ENCODE measurements at places on chromosomes 6 and 20. TPM values are rescaled to one million over a fixed set of nuclear protein-coding genes. Genes with fewer than 3 reads are reported as not detected.
A peak's percentile ranks its signal among the peaks of the same experiment; 100 is the strongest.

DNA sequence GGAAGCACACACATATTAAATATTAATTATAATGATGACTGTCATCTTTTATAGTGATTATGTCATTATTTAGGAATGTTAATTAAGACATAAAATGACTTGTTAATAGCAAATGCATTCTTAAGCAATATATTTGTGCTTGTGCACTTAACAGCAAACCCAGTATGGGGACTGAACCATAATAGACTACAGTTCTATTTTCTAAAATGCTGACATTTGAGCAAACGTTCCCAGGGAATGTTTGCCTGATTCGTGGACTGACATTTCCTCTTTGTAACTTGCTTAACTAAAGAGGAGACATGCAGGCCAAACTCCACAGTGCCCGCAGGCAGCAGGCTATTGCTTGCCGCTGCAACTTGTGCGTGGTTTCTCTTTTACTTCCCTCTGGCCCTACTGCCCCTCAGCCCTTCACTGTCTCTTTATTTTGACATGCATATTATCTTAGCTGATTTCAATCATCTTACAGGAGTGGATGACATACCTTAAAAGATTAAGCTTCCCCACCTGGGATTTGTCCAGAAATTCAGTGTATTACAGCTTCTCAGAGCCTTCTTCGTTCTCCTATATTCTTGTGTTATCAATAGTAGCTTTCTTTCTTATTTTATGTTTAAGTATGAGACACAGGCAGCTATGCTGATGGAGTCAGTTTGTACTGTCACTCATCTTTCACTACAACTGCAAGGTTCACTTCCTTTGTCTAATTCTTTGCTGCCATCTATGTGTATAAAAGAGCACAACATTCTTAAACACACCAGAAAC is 141.5 kb downstream of the GMDS start:
- no peak for DNase-seq
- H3K36me3 ChIP-seq = no peaks in the 10 kb centered on the region
- no peak overlapping the region for H3K4me3 ChIP-seq
- no peaks in the 10 kb centered on the region for H3K27me3 ChIP-seq

DNA sequence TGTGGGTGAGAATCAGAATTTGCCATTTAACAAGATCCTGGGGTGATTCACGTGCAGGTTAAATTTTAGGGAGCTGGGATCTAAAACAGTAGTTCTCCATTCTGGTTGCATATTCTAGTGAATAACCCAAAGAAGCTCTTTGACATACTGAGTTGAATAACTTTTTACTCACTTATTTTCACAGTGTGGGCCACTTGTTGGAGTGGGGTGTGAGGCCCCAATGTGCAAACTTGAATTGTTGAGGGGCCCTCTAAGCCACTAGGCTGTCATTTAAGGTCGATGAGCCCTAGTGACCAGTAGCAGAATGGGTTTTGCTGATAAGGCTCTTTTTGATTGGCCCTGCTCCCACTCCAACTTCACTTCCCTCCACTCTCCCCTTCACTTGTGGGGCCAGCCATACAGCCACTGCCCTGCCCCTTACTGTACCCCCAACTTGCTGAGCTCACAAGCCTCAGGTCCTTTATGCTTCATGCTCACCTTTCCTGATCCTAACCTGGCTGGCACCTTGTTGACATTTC is 33.6 kb upstream of the RIPOR2 start:
- H3K27me3 ChIP-seq = no peaks in the 10 kb centered on the region
- no peak overlapping the region for H3K27ac ChIP-seq
- no peaks in the 10 kb centered on the region for H3K4me1 ChIP-seq
- DNase-seq = no peak
- H3K36me3 ChIP-seq = no peaks in the 10 kb centered on the region
- no peak overlapping the region for H3K4me3 ChIP-seq

GRCh38 chr20:22821081-22821727 is 213.9 kb upstream of the SSTR4 start:
- no peak for DNase-seq
- H3K4me1 ChIP-seq = no peaks in the 10 kb centered on the region
- no peaks in the 10 kb centered on the region for H3K27me3 ChIP-seq
- H3K4me3 ChIP-seq = no peak overlapping the region
- H3K36me3 ChIP-seq = no peaks in the 10 kb centered on the region

- H3K36me3 ChIP-seq = no peaks in the 10 kb centered on the region
- H3K4me1 ChIP-seq = no peaks in the 10 kb centered on the region
- H3K27ac ChIP-seq = no peak overlapping the region
- no peaks in the 10 kb centered on the region for H3K27me3 ChIP-seq
Measured at GRCh38 chr6:135281227-135281626, 100.1 kb downstream of the MYB start.

GRCh38 chr20:50548396-50548795 is 38.2 kb downstream of the PTPN1 start:
- no peaks in the 10 kb centered on the region for H3K4me1 ChIP-seq
- no peak for DNase-seq
- no peaks in the 10 kb centered on the region for H3K27me3 ChIP-seq

DNA sequence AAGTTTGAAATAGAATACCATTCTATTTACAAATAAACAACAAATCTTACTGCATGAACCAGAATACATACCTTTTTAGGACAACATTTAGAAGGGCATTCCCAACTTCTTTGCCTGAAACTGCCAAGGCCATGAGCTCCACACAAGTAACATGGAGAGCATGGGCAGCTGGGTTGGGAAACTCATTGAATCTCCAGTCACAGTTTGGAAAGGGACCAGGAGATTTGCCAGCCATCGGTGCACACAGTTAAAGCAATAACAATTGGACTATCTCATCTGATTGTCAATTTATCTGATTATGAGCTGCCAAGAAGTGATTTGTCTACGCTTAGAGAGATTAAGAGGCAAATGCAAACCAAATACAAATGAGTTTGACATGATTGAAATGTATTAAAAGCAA is 19.9 kb downstream of the ARG1 start:
- no peaks in the 10 kb centered on the region for H3K4me1 ChIP-seq
- H3K27me3 ChIP-seq = no peaks in the 10 kb centered on the region
- peaks cover 7% of the 10 kb centered on the region for H3K36me3 ChIP-seq
- DNase-seq = no peak

GRCh38 chr6:157536223-157536545 is 155.2 kb downstream of the ZDHHC14 start:
- no peak for DNase-seq
- no peak overlapping the region for H3K4me3 ChIP-seq
- H3K4me1 ChIP-seq = peaks cover 5% of the 10 kb centered on the region

GRCh38 chr6:44404022-44404714 is 16.7 kb downstream of the CDC5L start:
- no peaks in the 10 kb centered on the region for H3K4me1 ChIP-seq
- no peak overlapping the region for H3K4me3 ChIP-seq
- no peak for DNase-seq

DNA sequence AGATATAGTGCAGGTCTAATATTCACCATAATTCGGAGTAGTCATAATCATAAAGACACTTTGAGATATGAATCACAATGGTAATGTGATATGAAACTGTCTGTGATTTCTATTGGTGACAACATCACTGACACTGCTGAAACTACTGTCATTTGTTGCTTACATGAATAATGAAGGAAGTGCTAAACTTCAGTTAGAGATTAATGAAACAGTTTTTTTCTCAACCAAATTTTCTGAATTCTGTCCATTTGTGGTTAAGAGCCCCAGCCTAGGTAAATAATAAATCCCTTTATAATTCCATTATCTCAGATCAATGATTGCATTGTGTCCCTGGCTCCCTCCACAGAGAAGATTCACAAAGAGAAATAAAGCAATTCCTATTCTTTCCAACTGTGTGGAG is 122.6 kb downstream of the HIVEP2 start:
- no peaks in the 10 kb centered on the region for H3K4me1 ChIP-seq
- H3K27ac ChIP-seq = peak overlapping the region; percentile 67
- H3K4me3 ChIP-seq = no peak overlapping the region
- H3K36me3 ChIP-seq = no peaks in the 10 kb centered on the region
- DNase-seq = no peak

- no peak for DNase-seq
- H3K27ac ChIP-seq = no peak overlapping the region
- H3K4me1 ChIP-seq = peaks cover 15% of the 10 kb centered on the region
- H3K4me3 ChIP-seq = no peak overlapping the region
- no peaks in the 10 kb centered on the region for H3K36me3 ChIP-seq
Measured at GRCh38 chr6:136763255-136763654, 29.0 kb downstream of the MAP3K5 start.

- no peak overlapping the region for H3K27ac ChIP-seq
- no peaks in the 10 kb centered on the region for H3K36me3 ChIP-seq
- H3K4me1 ChIP-seq = no peaks in the 10 kb centered on the region
- no peak overlapping the region for H3K4me3 ChIP-seq
Measured at GRCh38 chr6:8391934-8392333, 43.4 kb downstream of the SLC35B3 start.

DNA sequence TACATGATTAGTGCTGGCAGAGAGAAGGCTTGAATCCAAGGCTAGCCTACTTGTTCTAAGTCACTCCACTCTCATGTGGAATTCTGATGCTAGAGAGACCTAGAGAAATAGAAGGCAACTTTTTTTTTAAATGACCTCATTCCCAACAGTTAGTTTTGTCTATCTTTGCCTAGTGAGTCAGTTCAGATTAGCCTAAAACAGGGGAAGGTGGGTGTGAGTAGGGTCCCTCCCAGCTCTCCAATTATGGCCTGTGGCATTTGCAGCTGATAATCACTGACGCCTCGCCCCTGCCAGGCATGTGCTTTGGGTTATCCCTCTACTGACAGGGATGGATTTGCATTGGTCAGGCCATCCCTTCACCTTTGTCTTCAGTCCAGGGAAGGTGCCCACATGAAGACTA is 13.6 kb downstream of the TXLNB start:
- H3K27me3 ChIP-seq = no peaks in the 10 kb centered on the region
- H3K4me1 ChIP-seq = no peaks in the 10 kb centered on the region
- DNase-seq = no peak
- H3K4me3 ChIP-seq = no peak overlapping the region
- peak overlapping the region; percentile 0 for H3K27ac ChIP-seq
- no peaks in the 10 kb centered on the region for H3K36me3 ChIP-seq

GRCh38 chr6:26335231-26335630 is 29.8 kb upstream of the BTN3A2 start:
- H3K27me3 ChIP-seq = peaks cover 40% of the 10 kb centered on the region
- no peak for DNase-seq
- H3K4me3 ChIP-seq = no peak overlapping the region
- no peak overlapping the region for H3K27ac ChIP-seq
- H3K36me3 ChIP-seq = no peaks in the 10 kb centered on the region

- H3K4me3 ChIP-seq = no peak overlapping the region
- no peaks in the 10 kb centered on the region for H3K27me3 ChIP-seq
- no peaks in the 10 kb centered on the region for H3K36me3 ChIP-seq
- H3K27ac ChIP-seq = no peak overlapping the region
Measured at GRCh38 chr6:47302043-47302442, 7.7 kb downstream of the TNFRSF21 start.

- no peaks in the 10 kb centered on the region for H3K27me3 ChIP-seq
- DNase-seq = no peak
- H3K4me3 ChIP-seq = no peak overlapping the region
- no peak overlapping the region for H3K27ac ChIP-seq
- H3K4me1 ChIP-seq = no peaks in the 10 kb centered on the region
- no peaks in the 10 kb centered on the region for H3K36me3 ChIP-seq
Measured at GRCh38 chr6:127868338-127868737, 32.5 kb downstream of the THEMIS start.

SLC22A3 gene
- 3.4 TPM for total RNA-seq

C6orf47 gene
- total RNA-seq = 27.4 TPM

DZANK1 gene
- 14.8 TPM for total RNA-seq

C20orf202 gene
- total RNA-seq = not detected

TFAP2C gene
- total RNA-seq = 1.8 TPM
